ENCODE measurements at places on chromosomes 3 and 15.

- no peak for DNase-seq
These were observed 8.8 kb downstream of the BCL6 start for GRCh38 chr3:187736418-187736871.

DNA sequence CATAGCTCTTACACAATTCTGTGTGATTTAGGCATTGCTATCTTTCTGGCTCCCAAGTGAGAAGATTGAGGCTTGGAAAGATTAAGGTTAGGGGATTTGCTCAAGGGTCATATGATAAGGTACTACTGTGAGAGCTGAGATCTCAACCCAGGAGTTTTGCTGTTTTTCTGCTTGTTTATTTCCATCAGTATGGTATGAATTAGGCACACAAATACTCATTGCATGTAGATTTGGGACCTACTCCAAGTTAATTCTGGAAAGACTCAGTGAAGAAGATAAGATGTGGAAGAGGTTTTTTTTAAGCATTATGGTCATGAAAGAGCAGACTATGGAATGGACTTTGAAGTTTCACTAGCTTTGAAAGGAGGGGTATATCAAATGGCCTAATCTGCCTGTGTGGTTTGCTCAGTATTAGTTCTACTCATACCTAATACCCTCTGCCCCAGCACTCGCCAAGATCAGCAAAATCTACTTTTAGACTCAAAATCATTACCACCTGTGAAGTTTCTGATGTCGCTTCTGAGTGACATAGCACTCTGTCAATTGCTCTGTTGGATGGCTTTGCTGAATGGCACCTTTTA is 12.5 kb downstream of the MBNL1 start:
- no peak for DNase-seq

- DNase-seq = no peak
These were observed 15.7 kb downstream of the ZBED2 start for GRCh38 chr3:111579495-111579894.

- DNase-seq = no peak
These were observed 139.0 kb downstream of the CTNNB1 start for GRCh38 chr3:41338276-41338675.

GRCh38 chr3:117441851-117442250 is 732.3 kb downstream of the TUSC7 start:
- no peak for DNase-seq

DNA sequence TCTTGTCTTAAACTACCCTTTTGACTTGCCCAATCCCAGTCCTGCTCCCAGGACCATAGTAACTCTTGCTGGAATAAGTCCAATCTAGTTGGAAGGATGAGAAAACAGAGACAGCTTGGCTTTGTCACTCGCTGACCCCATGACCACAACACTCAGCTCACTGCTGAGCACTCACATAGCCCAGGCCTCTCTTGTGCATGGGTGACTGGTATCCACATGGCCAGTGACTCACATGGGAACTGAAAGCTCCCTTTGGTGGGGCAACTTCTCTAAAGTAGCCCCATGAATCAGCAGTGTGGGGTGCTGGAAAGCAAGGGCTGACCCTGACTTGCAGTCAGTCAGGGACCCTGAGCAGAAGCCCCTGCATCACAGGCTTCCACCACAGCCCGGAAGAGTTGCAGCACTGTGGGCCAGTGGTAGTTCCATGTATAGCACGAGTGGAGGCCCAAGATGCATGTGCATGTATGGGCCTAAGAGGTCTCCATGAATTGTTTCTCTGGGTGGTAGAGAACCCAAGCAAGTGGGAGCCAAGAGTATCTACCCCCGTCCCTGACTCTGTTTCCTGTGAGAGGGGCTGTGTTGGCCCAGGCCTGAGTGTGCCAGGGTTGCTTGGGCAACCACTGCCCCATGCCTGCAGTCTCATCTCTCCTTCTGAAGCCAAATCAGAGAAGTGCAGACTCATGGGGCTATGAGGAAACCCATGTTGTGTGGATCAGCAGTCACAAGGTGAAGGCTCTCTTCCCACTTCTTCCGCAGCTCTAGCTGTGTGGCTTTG is 62.1 kb upstream of the XCR1 start:
- DNase-seq = no peak

GRCh38 chr3:61719278-61719977 is 158.1 kb downstream of the PTPRG start:
- no peak for DNase-seq

DNA sequence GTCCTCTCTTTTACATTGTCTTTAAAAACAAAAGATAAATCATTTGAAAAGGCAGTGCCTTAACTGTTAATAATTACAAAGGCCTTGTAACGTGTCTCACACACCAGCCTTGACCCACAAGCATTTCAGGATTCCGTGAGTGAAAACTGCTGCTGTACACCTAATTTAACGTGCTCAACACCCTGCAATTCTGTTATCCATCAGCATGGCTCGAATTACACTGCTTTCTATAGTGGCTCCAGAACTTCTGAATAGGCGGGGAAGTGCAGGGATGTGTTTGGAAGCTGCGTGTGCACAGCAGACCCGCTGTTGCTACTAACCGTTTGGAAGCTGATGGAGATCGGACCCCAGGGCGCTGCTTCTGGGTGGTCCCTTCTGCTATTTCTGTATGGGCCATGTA is 9.9 kb upstream of the ETFA start:
- no peak for DNase-seq

All from muscle of back (tissue), 13 donors.